Body of pancreas (tissue), 4 donors: ENCODE measurements at places on chromosomes 11 and 22.

GRCh38 chr11:128687321-128687720, 6.6 kb upstream of the FLI1 start:
- DNase-seq = no peak

DNA sequence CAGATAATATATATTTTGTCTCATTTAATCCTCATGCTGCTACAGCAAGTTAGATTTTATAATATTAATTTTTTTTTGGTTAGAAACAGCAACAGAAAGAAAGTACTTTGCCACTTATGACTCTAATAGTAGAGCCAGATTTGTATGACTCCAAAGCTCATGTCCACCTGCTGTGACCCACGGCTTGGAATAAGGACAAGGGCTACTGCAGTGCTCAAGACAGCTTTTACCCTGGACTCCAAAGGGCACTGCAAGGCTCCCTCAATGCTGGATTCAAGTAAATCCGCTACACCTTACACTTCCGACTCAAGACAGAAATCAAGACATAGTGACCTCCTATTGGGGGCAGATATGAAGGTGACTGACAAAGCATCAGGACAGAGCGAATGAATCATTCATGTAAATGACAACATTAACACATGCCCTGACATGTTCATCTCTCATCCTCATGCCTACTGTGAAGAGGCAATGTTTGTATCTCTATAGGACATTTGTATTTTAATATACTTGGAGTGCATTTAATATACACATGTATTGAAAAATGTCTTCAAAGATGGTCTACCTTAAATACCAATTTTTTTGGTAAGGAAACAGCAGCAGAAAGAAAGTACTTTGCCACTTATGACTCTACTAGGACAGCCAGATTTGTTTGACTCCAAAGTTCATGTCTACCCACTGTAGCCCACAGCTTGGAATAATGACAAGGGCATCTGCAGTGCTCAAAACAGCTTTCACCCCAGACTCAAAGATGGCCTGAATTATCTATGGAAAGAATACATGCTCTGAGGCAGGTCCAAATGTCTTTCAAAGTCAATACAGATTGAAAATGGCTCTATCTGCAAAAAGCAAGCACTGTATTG, 375.6 kb upstream of the CCDC90B start:
- DNase-seq = no peak

DNA sequence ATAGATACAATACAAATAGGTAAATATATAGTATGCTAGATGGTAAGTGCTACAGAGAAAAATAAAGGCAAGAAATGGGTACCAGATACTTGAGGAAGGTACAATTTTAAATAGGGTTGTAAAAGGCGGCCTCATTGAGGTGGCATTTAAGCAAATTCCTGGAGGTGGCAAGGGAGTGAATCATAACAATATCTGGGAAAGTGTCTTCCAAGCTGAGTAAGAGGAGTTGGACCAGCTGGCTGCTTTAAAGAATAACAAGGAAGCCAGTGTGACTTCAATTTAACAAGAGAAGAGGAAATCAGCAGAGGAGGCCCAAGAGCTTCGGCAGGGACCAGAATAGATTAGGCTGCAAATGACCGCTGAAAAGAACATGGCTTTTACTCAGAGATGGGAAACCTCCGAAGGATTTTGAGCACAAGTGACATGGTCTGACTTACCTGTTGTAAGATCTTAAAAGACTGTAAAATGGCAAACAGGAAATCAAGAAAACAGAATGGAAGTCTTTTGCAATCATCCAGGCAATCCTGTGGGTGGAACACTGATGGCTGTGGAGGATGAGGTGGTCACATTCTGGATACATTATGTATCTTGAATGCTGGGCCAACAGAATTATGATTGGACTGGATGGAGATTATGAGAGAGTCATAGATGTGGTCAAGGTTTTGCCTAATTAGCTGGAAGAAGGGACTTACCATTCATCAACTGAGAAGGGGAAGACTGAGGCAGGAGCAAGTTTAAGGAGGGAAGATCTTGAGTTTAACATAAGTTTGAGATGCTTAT, 77.2 kb downstream of the RDX start:
- DNase-seq = no peak

- no peak for DNase-seq
Observed at GRCh38 chr22:27306771-27307170, 494.8 kb downstream of the MN1 start.

- no peak for DNase-seq
Observed at GRCh38 chr11:83641511-83641910, 355.3 kb upstream of the CCDC90B start.

- no peak for DNase-seq
Observed at GRCh38 chr11:116776522-116776984, 3.8 kb upstream of the BUD13 start.

DNA sequence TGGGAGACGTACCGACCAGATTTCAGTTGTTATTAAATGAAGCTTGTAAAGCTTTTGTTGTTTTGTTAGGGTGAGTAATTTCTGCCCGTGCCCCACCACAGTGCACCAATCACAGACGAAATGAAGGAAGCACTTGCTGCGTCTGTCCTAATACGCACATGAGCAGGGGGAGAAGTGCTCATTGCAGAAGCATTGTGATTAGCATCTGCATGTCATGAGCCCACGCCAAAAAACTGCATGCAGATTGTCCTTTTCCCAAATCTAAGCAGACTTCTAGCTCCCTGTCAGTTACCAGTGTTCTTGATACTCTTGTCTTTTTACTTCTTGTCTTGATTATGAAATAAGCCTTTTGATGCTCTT, 15.5 kb downstream of the RBX1 start:
- no peak for DNase-seq

GRCh38 chr11:112401036-112401769, 140.5 kb upstream of the PLET1 start:
- DNase-seq = no peak

- DNase-seq = no peak
Observed at GRCh38 chr22:49492741-49493251, 334.9 kb downstream of the BRD1 start.

DNA sequence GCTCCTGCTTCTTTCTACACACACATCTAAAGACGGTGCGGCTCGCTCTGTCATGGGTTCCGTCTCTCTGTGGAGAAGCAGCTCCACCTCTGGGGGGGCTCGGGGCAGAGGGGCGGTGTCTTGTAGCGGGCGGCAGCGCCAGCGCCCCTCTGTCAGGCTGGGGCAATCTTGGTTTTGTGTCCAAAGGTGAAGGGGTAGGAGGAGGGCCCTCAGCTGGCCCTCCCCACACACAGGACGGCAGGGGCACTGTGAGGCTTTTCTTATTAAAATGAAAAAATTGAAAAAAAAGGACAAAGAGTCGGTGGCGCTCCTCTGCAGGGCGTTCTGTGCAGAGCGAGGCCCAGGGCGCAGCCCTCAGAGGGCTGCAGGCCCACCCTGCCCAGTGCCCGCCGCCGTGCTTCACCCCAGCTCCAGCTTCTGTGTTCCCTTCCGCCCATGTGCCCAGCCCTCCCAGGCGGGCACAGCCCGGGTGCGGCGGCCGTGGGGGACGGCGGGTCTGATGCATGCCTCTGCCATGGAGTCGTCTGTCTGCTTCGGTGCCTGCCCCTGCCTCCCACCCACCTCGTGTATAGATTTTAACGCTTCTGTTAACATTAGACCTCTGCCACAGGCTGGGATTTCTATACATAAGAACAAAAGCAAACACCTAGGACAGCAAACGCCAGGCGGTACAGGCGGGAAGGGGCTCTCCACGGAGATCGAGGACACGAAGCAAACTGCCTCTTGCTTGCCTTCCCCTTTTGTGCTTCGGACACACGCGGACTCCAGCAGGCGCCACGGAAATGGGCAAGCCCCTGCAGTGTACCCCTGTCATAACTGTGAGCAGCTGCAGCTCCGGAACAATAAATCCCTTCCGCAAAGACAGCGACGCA, 24.5 kb downstream of the MOB2 start:
- no peak for DNase-seq

- no peak for DNase-seq
Observed at GRCh38 chr11:109512249-109512648, 90.3 kb downstream of the C11orf87 start.

- peak; percentile 42 for DNase-seq
Observed at GRCh38 chr22:46942799-46943785, 180.6 kb downstream of the TBC1D22A start.

GRCh38 chr11:62324731-62325556, 12.3 kb upstream of the ASRGL1 start:
- DNase-seq = peak; percentile 59

- DNase-seq = no peak
Observed at GRCh38 chr22:36384766-36385481, 2.8 kb downstream of the MYH9 start.

GRCh38 chr11:33520112-33520511, 180.5 kb downstream of the C11orf91 start:
- no peak for DNase-seq

DNA sequence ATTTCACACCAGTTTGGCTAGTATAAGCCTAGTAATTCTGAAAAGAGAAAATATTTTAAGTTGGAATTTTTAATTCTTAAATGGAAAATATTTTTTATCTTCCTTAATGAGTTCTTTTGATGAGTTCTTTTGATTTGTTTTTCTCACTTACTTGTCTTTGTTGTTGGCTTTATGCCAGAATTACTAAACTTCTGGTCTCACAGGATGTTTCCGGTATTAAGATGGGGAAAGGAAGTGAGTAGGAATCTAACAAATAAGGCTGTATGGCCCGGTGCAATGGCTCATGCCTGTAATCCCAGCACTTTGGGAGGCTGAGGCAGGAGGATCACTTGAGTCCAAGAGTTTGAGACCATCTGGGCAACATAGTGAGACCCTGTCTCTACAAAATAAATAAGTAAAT, 106.4 kb downstream of the ARHGAP42 start:
- no peak for DNase-seq

GRCh38 chr22:42343531-42344081, 73.2 kb upstream of the TCF20 start:
- DNase-seq = no peak

DNA sequence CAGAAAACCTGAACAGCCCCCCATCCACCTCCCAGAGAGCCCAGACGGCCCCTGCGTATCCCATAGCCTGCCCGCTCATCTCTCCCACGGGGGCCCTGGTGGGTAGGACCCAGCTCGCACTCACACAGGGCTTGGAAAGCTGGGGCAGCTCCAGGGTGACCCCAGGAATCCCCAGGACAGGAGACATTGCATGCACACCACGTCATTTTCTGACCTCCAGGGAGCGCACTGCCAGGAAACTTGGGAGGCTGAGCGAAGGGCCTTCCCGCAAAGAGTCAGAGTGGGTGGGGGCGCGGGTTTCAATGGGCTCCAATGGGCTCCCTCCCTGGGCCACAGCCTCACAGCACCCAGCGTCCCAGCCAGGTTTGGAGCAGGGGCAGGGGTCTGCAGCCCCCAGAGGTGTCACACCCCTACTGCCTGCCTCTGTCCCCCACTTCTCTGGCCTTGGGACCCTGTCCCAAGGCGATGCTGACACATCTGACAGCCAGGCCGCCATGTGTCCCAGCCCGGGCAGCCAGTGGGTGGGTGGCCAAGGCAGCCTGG, 8.2 kb upstream of the SYT8 start:
- DNase-seq = peak; percentile 62

GRCh38 chr11:38598418-38598817, 2000.4 kb upstream of the RAG2 start:
- no peak for DNase-seq

DNA sequence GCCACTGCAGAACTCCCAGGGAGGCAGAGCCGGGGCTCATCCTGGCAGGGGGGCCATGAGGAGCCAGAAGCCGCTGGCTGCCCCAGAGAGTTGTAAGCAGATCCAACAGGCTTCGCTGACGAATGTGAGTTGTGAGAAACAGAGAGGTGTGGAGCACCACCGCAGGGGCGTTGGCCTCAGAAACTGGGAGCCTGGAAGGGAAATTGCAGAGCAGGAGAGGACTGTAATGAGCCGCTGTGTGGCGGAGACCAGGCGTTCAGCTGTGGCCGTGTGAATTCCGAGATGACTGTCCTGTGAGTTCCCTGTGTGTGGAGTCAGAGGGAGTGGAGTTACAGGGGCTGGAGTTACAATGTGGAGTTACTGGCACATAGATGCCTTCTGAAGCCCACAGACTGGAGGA, 27.7 kb upstream of the ETS1 start:
- DNase-seq = no peak

GRCh38 chr11:8545698-8546366, 48.2 kb downstream of the STK33 start:
- DNase-seq = no peak

- DNase-seq = no peak
Observed at GRCh38 chr22:20115691-20116375, at the start of gene RANBP1. TSS of gene RANBP1 (plus strand) at chr22:20116104. CDS start at chr22:20116185, 81 bp downstream.

GRCh38 chr22:48748860-48749554, 1078.7 kb downstream of the BRD1 start:
- no peak for DNase-seq

GRCh38 chr11:123430721-123431497, 840 bp downstream of the GRAMD1B start:
- peak; percentile 19 for DNase-seq

DNA sequence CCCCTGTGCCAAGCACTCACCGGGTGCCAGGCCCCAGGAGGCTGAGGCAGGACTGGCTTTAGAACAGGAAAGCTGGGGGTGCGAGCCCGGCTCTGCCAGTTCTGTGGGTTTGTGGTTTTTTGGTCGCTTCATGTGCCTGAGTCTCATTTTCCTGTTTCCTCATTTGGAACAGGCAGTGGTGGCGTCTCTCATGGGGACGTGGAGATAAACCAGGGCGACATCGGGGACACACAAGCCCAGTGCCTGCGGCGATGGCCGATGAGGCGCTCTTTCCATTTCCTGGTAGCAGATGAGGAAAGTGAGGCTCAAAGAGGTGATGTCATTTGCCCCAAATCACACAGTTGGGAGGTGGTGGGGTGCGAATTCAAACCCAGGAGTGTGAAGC, 20.8 kb upstream of the CHKA start:
- DNase-seq = peak; percentile 88

DNA sequence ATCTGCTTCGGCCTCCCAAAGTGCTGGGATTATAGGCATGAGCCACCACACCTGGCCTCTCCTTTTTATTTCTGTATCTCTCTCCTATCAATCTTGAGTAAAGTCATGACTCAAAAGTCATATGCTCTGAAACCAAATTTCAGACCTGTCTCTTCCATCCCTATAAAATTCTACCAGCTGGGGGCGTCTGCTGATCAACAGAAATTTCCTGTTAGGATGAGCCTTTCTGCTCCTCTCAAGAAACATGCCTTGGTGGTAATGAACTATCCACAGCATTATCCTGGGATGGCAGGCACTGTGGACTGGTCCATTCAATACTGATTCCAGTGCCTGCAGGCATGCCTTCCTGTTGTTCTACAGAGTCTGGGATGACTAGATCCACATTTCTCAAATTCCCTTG, 472.6 kb downstream of the NELL1 start:
- no peak for DNase-seq
